ENCODE measurements at places on chromosomes 11 and 22.
A peak's percentile ranks its signal among the peaks of the same experiment; 100 is the strongest.

GRCh38 chr11:3969613-3970012 lies 114.1 kb downstream of the STIM1 start:
- DNase-seq = no peak

DNA sequence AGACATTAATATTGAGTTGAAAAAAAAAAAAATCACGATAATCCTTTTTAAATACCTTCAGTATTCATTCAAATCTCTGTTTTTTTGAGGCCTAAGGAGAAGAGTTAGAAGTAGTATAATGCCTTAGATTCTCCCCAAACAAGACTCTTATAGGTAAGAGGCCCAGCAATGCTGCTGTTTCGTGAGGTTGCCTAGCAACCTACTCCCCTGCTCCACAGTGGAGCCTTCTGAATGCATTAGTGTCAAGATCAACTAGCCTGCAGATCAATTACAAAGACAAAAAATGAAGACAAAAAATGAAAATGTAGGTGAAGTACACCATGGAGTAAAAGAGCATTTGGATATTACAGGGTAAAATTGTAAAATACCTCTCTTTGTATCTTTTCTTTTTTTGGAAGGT lies 229.8 kb upstream of the LUZP2 start:
- DNase-seq = no peak

GRCh38 chr11:132610216-132610615 lies 922.1 kb downstream of the OPCML start:
- no peak for DNase-seq

- DNase-seq = peak; percentile 8
Observed at GRCh38 chr11:107683807-107684206, 28.0 kb downstream of the SLN start.

All from hematopoietic multipotent progenitor cell (in vitro differentiated cells).